ENCODE measurements at places on chromosomes 16 and 17.

DNA sequence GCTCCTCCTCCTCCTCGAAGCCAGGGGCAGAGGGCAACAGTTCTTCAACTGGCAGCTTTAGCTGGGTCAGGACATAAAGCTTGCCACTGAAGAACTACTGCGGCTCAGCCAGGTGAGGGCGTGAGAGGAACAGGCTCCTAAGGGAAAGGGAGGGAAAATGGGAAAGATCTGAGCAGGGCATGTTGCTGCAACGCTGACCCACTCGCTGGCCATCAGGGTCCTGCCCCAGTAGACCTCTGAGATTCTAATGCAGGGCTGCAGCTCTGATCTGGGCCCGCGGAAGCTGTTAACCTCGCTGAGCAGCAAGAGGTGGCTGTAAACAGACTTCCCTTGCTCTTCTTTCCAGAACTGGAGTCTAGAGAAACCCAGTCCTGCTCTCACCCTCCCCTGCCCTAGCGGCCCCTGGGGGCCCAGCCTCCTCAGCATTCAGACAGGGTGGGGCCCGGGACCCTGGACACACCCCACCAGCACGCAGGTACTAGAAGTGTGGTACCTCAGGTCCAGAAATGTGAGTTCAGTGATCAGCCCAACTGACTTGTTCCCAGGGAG is 3.8 kb upstream of the TLCD2 start:
- peak overlapping the region; percentile 91 for H3K4me3 ChIP-seq
- H3K36me3 ChIP-seq: peaks cover 8% of the 10 kb centered on the region
- H3K27me3 ChIP-seq: no peaks in the 10 kb centered on the region
- H3K4me1 ChIP-seq: peaks cover 49% of the 10 kb centered on the region
- H3K27ac ChIP-seq: peak overlapping the region; percentile 99
- DNase-seq: no peak

DNA sequence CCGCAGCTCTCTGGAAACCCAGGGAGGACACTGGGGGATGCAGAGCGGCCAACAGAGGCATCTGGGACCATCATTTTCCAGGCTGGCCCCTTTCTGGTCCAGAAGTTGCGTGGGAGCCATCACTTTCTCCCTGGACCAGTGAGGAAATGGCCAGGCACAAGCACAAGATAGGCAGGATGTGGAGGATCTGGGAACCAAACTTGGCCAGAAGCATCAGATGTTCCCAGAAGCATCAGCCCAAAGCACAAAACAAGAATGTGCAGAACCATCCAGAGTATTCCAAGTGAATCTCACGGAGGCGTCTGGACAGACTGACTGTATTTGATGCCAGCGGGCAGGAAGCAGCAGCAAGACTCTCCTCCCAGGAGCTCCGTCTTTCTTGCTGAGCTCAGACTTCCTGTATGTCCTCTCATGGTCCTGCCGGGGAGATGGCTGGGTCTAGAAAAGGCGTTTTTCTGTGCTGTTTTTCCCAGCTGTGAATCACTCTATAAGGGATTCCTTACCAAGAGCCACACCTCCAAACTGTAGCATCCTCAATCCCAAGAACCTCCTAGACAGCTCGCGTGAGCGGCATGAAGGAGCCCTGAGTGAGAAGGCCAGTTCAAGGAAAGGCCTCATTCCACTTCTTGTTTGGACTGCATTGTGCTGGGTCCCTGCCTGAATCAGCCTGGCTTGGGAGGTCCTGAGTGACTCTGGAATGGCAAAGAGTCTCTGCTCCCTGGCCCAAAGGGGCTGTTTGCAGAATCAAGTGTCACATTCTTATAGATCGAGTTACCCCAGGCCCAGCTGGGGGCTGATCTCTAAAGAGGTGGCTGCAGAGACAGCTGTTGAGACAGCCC is 49.5 kb upstream of the MTSS2 start:
- H3K4me3 ChIP-seq: no peak overlapping the region
- peaks cover 59% of the 10 kb centered on the region for H3K4me1 ChIP-seq
- H3K27me3 ChIP-seq: no peaks in the 10 kb centered on the region

- H3K36me3 ChIP-seq: no peaks in the 10 kb centered on the region
- no peaks in the 10 kb centered on the region for H3K4me1 ChIP-seq
- no peak for DNase-seq
- peaks cover 8% of the 10 kb centered on the region for H3K27me3 ChIP-seq
- no peak overlapping the region for H3K27ac ChIP-seq
- H3K4me3 ChIP-seq: no peak overlapping the region
These were observed 11.1 kb upstream of the TFAP4 start for GRCh38 chr16:4283939-4284338.

DNA sequence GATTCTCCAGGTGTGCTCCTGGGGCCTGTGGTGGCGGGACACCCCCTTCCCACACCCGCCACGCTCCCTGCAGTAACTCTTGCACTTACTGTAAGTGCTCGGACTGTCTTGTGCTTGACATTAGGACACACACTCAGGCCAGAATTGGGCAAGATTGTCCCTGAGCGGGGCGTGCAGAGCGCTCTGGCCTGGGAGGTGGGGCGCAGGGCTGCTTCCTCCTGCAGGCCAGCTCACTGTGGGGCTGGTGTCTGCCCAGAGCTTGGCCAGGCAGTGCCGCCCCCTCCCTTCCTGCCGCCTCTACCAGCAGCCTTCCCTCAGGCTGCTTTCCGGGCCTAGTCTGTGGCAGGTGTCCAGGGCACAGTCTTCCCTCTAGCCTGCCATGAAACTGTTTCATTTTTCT is 6.1 kb upstream of the ATP6V0C start:
- peak overlapping the region; percentile 68 for H3K27ac ChIP-seq
- H3K4me1 ChIP-seq: peaks cover 28% of the 10 kb centered on the region
- no peak overlapping the region for H3K4me3 ChIP-seq
- H3K36me3 ChIP-seq: no peaks in the 10 kb centered on the region

DNA sequence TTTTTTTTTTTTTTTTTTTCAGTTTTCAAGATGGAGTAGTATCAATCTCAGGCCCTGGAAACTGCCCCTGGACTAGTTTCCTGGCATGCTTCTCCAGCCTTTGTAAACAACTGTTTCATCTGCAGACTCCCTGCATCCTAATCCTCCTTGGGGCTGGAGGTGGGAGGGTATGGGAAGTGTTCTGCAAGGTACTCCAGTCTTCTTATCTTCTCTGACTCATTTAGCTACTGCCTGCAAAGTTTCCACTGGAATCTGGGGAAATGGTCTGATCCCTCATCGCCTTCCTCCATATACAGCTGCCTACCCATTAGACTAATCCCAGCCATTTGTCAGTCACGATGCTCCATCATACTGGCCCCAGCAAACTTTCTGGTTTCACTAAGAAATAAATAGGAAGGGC is 21.5 kb downstream of the COPZ2 start:
- no peak overlapping the region for H3K4me3 ChIP-seq
- peaks cover 10% of the 10 kb centered on the region for H3K4me1 ChIP-seq

- H3K27ac ChIP-seq: no peak overlapping the region
- no peaks in the 10 kb centered on the region for H3K36me3 ChIP-seq
- H3K4me1 ChIP-seq: no peaks in the 10 kb centered on the region
- H3K27me3 ChIP-seq: no peaks in the 10 kb centered on the region
- no peak overlapping the region for H3K4me3 ChIP-seq
These were observed 21.3 kb downstream of the NECAB2 start for GRCh38 chr16:83989300-83989699.

GRCh38 chr17:19242926-19243325 is 5.8 kb downstream of the EPN2 start:
- no peaks in the 10 kb centered on the region for H3K27me3 ChIP-seq
- no peak overlapping the region for H3K4me3 ChIP-seq
- H3K4me1 ChIP-seq: peaks cover 97% of the 10 kb centered on the region
- peaks cover 12% of the 10 kb centered on the region for H3K36me3 ChIP-seq
- H3K27ac ChIP-seq: peak overlapping the region; percentile 54

DNA sequence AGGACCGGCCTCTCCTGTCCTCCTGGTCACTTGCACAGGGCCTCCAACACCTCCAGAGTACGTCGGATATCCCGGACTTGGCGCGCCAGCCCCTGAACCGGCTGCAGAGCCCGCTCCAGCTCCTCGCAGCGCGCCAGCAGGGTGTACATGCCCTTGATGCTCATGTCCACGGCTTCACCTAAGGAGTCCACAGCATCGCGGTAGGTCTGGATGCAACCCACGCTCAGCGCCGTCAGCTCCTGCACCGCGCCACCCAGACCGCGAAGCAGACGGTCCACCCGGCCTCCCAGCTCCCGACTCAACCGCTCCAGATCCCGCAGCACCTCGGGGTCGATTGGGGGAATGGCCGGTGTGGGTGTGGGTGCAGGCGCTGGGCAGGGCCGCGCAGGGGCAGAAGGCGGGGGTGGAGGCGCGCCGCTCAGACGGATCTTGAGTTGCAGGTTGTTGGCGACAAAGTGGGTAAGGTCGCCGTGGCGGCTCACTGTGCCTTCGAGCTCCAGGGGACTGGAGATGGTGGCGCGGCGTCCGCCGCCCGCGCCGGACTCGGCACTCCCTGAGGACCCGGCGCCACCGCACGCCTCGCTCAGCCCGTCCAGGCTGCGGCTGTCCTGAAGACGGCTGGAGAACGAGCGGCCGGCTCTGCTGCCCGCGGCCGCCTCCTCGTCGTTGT is 804 bp downstream of the BORCS6 start:
- no peaks in the 10 kb centered on the region for H3K27me3 ChIP-seq
- H3K4me3 ChIP-seq: peak overlapping the region; percentile 86
- H3K27ac ChIP-seq: peak overlapping the region; percentile 98
- H3K4me1 ChIP-seq: peaks cover 13% of the 10 kb centered on the region

Measured in esophagus squamous epithelium (tissue), 5 donors.